Fibroblast of lung (primary cell): ENCODE measurements at places on chromosomes 1 and 21.

- DNase-seq, result no peak
Measured at GRCh38 chr1:64581843-64582185, 111.9 kb downstream of the CACHD1 start.

DNA sequence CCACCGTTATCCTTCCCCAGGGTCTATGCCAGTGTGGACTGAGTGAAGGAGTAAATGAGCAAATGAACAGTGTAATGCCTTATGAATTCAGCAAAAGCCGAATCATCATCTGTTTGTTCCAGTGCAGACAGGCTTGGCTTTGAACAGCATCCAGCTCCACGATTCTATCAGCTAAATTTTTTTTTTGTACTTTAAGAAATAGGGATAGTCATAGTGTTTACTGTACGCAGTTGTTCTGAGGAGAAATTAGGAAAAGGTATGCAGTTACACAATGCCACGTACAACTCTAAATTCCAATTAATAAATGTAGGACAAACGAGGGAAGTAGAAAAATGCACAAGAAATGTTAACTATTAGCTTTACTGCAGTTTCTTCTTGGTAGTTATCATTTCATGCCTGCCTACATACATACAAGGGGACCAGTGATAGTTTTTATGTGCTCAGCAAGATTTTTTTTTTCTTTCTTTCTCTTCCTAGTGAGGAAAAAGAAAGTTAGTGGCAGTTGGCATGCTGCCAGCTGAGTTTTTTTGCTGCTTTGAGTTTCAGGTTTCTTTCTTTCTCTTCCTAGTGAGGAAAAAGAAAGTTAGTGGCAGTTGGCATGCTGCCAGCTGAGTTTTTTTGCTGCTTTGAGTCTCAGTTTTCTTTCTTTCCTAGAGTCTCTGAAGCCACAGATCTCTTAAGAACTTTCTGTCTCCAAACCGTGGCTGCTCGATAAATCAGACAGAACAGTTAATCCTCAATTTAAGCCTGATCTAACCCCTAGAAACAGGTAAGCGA, at the start of gene IFI44L:
IFI44L (plus strand) TSS at position 646 of the 777 bp plus-strand sequence. CDS start 7,468 bp downstream, outside the sequence.
- DNase-seq, result peak; percentile 73

DNA sequence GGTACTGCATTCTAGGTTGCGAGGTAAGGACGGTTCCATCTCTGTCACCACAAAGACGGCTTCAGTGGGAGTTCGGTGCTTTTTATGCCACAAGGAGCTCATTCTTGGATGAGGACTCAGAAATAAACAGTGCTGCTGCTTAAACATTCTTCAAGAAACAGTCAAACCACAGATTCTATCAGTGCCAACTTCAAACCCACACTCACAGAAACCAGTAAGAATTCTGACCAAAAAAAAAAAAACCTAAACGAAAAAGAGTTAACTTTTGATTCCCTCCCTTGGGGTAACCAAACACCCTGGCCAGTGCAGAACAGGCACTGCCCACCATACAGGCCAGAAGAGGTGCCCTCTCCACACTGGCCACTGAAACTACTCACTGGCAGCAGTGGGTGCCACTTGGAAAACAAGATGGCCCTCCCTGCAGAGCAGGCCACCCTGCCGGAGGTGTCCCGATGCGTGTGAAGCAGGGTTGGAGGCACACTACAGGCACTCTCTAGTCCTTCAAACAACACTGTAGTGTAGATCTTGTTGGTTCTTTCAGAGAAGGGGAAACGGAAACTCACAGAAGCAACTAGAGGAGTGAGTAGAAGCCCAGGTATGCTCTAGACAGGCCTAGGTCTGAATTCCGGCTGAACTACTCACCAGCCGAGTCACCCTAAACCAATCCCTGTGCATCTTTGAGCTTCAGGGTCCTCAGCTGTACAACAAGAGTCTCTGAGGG, 87.3 kb upstream of the TLR5 start:
- DNase-seq, result peak; percentile 75

DNA sequence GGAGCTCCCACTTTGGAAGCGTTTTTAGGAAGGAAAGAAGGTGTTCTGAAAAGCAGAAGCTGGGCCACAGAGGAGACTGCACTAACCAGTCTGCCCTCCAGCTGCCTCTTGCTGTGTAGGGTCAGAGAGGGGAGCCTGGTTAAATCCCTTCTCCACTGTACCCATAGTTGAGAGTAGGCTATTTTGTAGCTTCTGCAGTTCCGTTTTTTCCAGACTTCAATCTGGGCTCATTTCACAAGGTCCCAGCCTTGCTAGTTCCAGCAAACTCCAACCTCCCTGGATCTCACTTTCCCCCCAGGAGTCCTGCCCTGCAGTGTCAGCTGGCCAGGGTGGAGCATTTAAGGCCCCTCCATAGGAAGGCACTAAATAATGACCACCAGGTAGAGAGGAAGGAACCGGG, 11.0 kb downstream of the TNN start:
- DNase-seq, result no peak

DNA sequence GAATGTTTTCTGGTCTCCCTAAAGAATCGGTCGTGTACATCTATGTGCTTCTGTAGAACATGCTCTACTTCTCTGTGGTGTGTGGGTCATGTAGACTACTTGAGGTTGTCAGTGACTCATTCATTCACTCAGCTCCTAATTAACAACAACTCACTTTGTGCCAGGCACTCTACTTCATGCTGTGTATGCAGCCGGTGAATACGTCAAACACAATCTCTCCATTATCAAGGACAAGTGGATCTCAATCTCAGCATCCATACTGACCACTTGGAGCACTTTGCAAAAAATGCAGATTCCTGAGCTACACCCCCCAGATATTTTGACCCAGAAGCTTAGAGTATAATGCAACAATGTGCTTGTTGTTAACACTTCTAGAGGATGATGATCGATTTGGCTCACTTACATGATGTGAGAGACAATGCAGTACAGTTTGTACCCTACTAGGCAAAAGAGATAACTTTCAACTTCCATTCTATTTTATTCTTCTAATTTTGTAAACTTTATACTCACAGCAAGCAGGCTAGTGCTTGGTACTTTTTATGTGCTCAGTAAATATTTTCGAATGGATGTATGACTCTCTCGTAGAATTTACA, 508.6 kb upstream of the ADAMTS5 start:
- no peak for DNase-seq

- DNase-seq, result no peak
Measured at GRCh38 chr1:205662791-205663190, 17.5 kb downstream of the SLC45A3 start.

DNA sequence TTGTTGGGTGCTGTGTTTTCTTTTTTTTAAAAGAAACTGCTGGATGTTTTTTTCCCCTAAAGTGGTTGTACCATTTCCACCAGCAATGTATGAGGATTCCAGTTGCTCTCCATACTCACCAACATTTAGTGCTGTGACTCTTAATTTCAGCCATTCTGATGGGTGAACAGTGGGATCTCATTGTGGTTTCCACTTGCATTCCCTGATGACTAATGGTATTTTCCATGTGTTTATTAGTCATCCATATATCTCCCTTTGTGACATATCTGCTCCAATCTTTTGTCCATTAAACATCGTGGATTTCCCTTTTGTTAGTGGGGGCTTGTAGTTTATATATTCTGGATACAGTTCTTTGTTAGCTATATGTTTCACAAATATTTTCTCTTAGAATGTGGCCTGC, 206.0 kb downstream of the CAMTA1 start:
- DNase-seq, result peak; percentile 92

GRCh38 chr1:212118167-212118871, 82.8 kb downstream of the DTL start:
- DNase-seq, result no peak

DNA sequence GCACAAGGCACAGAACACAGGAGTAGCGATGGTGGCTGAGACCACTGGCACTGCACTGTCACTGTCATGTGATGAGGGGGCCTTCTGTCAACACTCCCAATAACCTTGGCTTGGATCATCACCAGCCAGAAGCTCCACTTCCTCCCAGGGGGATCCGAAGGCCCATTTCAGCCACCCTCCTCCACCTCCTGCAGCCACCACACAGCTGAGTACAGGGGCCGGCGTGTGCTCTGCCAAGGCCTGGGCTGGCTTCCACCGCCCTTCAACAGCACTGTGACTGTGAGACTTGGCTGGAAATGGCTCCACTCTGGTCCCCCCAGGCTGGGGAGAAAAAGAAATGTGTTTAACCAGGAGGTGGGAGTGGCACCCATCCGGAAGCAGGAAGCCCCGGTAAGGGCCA, 9.9 kb upstream of the NADK start:
- no peak for DNase-seq

DNA sequence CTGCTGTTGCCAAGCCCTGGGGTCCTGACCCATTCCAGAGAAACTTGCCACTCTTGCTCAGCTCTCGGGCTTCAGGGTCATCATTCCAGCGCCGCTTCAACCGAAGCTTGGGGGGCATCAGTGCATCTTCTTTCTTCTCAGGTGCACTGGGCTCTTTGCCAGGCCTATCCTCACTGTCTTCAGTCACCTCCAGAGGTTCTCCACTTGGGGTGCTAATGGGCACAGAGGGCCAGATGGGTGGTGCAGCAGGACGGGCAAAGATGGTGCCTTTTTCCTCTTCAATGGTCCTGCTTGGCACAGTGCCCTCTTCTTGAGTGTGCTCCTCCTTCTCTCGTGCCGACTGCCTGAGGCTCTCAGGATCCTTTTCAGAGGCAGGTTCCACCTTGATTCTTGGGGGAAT, 13.3 kb downstream of the ETV3 start:
- DNase-seq, result no peak

GRCh38 chr1:83997631-83998030, 1.3 kb downstream of the TTLL7 start:
- no peak for DNase-seq

DNA sequence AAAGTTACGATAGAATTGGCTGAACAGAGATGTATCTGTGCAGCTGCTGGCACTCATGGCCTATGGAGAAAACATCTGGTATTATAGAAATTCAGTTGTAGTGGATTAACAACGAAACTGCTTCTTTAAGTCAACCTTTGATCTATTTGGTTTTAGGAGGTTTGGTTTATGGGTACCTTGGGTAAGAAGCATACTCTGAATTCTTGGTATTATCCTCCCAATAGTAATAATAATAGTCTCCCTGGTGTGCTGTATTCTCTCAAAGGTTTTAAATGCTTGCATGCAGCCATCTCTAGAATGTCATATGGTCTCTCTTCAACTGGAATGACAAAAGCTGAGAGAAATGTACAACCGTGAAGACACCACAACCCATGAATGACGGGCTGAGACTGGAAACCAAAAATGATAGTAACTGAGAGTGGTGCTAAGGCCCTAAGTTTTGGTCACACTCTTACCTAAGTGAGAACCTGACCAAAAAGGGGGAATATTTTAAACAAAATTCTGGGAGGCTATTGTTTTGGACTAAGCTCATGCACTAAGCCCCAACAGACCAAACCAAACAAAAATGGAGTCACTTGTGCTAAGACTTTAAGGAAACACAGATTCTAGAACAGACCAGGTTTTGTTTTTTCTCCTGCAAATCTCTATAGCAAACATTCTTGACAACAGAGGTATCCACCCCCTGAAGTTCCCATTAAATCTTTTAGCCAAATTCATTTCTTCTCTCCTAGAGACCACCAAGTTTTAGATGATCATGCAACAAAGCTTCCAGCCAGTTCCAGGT, 17.6 kb upstream of the TMEM61 start:
- no peak for DNase-seq

- no peak for DNase-seq
Measured at GRCh38 chr1:152506899-152507498, 3.6 kb upstream of the LCE5A start.

DNA sequence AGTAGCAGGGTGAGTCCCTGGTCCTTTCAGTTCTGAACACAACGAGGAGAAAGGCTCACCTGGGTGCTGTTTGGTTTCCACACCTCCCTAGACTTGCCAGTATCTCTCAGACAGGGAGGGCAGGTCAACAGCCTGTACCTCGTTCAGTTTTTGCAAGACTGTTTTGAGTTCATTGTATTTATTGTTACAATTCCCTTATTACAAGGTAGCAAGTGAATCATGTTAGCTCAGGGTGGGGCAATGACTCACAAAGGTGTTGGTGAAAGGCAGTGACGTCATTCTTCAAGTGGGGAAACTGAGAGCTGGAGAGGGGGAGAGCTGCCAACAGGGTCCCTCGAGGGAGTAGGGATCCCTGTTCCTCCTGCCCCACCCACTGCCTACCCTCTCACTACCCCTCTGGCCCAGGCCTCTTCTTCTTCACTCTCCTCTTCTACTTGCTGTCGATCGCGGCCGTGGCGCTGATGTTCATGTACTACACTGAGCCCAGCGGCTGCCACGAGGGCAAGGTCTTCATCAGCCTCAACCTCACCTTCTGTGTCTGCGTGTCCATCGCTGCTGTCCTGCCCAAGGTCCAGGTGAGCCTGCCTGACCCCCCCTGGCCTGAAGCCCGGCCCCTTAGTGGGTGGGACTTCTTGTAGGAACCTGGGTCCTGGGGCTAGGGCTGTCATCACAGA, 13.4 kb downstream of the SERINC2 start:
- no peak for DNase-seq

- DNase-seq, result peak; percentile 65
Measured at GRCh38 chr1:168498159-168498631, 45.6 kb downstream of the XCL2 start.

DNA sequence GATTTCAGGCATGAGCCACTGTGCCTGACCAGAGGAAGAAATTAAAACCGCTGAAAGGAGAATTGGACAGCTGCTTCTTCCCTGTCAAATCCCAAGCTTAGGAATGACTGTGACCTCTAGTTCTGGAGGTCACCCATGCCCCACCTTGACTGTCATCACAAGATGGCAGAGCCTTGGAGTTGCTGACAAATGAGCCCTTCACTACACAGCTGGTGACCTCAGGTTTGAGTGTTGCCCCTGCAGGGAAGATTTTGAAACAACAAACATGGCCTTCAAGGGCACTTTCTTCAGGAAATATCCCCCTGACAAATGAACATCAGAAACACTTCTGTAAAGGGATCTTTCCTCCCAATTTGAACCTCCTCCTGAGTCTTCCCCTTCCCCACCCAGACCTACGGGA, 6.9 kb upstream of the SLC45A3 start:
- DNase-seq, result no peak

DNA sequence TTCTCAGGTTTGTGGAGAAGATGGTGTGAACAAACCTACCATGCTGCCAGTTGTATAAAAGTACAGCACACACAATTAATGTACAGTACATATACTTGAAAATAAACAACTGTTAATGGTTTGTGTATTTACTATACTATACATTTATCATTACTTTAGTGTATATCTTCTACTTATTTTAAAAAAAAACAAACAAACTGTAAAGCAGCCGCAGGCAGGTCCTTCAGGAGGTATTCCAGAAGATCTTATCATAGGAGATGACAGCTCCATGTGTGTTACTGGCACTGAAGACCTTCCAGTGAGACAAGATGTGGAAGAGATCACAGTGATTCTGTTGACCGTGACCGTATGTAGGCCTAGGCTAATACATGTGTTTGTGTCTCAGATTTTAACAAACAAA, 155.7 kb downstream of the COP1 start:
- no peak for DNase-seq

DNA sequence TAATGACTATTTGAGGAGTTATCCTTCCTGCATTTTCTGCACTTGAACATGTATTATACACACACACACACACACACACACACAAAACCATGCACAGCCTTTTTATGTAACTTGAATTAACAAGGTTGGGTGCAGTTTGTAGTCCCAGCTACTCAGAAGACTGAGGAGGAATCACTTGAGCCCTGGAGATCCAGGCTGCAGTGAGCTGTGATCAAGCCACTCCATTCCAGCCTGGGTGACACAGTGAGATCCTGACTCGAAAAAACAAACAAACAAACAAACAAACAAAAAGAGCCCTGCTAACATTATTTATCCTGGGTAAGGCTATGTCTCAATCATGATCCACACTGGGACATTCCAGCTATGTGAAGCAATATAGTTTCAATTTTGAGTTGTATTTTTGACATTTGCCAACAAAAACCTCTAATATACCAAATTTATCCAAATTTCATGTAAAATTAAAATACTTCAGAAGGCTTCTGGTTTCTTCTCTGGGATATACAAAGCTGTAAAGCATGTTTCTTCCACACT, 156.8 kb downstream of the NTPCR start:
- DNase-seq, result no peak
